ENCODE measurements at places on chromosomes 1 and 21.

DNA sequence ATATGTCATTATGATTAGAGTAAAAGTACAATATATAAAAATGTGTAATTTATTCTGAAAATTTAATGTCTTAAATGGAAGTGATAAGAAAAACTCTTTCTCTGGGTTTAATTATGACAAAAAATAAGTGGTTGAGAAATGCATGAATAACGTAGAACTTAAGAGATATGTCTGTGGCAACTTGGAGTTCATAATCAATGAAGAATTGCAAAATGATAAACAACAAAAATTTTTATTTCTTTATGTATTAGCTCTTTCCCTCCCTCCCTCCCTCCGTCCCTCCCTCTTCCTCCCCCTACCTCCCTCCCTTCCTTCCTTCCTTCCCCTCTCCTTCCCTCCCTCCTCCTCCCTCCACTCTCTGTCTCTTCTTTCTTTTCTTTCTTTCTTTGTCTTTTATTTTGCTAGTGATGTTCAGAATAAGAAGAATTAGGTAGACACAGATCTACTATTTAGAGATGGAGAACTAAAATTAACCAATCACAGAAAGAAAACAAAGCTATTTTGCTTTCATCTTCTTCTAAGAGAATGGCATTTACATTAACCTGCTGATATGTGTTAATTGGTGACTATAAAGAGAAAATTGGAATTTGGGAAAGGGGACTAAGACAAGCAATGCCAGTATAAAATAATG lies 96.3 kb upstream of the PDC start:
- no peak overlapping the region for H3K4me3 ChIP-seq
- H3K4me1 ChIP-seq, result no peaks in the 10 kb centered on the region
- no peak overlapping the region for H3K27ac ChIP-seq
- no peaks in the 10 kb centered on the region for H3K36me3 ChIP-seq
- H3K27me3 ChIP-seq, result no peaks in the 10 kb centered on the region

DNA sequence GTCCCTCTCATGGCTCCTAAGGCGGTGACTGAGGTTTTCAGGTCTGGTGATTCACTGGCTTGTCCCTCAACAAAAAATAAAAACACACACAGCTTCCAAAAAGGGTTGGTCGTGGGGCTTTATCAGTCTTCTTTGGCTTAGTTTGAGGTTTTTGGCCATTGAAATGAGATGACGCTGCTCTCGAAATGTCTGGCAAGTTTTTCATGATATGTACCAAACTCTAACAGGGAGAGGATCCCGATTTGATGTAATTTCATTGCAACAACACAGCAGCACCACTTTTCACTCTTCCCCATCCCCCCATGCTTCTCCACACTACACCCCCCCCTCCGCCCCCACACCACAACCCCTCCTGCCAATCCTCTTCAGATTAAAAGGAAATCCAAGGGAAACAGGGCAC lies 187.1 kb upstream of the NFIA start:
- peaks cover 53% of the 10 kb centered on the region for H3K4me1 ChIP-seq
- DNase-seq, result no peak
- H3K4me3 ChIP-seq, result no peak overlapping the region
- no peaks in the 10 kb centered on the region for H3K36me3 ChIP-seq
- H3K27ac ChIP-seq, result peak overlapping the region; percentile 27
- peaks cover 4% of the 10 kb centered on the region for H3K27me3 ChIP-seq

- peaks cover 4% of the 10 kb centered on the region for H3K36me3 ChIP-seq
- H3K27me3 ChIP-seq, result peaks cover 37% of the 10 kb centered on the region
- H3K4me1 ChIP-seq, result peaks cover 72% of the 10 kb centered on the region
- peak overlapping the region; percentile 86 for H3K4me3 ChIP-seq
- DNase-seq, result no peak
Observed at GRCh38 chr1:182615468-182616129, 11.4 kb upstream of the RGS16 start.

GRCh38 chr21:39050841-39051587 lies 132.2 kb downstream of the PSMG1 start:
- peak overlapping the region; percentile 17 for H3K27ac ChIP-seq
- no peaks in the 10 kb centered on the region for H3K27me3 ChIP-seq
- H3K4me1 ChIP-seq, result peaks cover 14% of the 10 kb centered on the region
- H3K36me3 ChIP-seq, result no peaks in the 10 kb centered on the region

GRCh38 chr1:202076050-202076511 lies 46.6 kb upstream of the GPR37L1 start:
- DNase-seq, result no peak
- no peak overlapping the region for H3K4me3 ChIP-seq
- no peaks in the 10 kb centered on the region for H3K27me3 ChIP-seq
- H3K36me3 ChIP-seq, result no peaks in the 10 kb centered on the region
- H3K4me1 ChIP-seq, result peaks cover 19% of the 10 kb centered on the region

GRCh38 chr1:7402548-7402850 lies 368.6 kb upstream of the VAMP3 start:
- no peaks in the 10 kb centered on the region for H3K27me3 ChIP-seq
- no peak overlapping the region for H3K27ac ChIP-seq
- H3K4me1 ChIP-seq, result no peaks in the 10 kb centered on the region
- H3K36me3 ChIP-seq, result no peaks in the 10 kb centered on the region

DNA sequence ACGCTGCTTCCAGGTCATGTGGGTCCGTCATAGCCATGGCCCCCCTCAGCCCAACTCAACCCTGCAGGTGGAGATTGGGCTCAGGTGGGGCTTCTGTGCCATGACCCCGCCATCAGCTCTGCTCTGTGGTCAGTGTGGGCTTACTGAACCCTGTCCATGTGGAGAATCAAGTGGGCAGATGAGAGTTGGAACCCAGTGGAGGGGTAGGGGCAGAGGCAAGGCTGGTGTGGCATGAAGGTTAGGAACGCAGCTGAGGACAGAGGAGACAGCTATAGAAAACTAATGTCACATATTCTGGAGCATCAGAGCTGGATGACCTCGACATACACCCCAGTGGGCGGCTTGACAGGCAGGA lies 355.9 kb downstream of the PTPRU start:
- no peak for DNase-seq
- H3K4me1 ChIP-seq, result no peaks in the 10 kb centered on the region
- no peak overlapping the region for H3K4me3 ChIP-seq
- peaks cover 12% of the 10 kb centered on the region for H3K27me3 ChIP-seq
- no peak overlapping the region for H3K27ac ChIP-seq

GRCh38 chr1:63198871-63199394 lies 123.4 kb upstream of the FOXD3 start:
- peak overlapping the region; percentile 45 for H3K4me3 ChIP-seq
- peak overlapping the region; percentile 27 for H3K27ac ChIP-seq
- DNase-seq, result no peak

DNA sequence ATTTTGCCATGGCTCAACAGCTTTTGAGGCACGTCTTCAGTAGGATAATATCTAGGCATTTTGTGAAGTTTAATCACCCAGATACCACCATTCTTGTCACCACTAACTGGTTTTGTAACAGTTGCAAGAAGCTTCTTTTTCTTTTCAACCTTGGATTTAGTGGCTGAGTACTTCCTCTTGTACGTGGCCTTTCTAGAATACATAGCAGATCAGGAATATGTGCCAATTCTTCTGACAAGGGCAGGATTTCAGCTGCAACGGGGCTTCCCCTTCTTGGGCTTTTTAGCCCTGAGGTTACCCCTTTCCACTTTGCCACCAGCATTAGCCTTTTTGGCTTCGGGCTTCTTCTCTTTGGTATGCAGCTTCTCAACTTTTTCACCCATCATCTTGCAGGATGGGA lies 79.3 kb upstream of the WARS2 start:
- peaks cover 2% of the 10 kb centered on the region for H3K36me3 ChIP-seq
- H3K4me1 ChIP-seq, result peaks cover 4% of the 10 kb centered on the region
- no peak overlapping the region for H3K4me3 ChIP-seq
- no peak for DNase-seq
- no peak overlapping the region for H3K27ac ChIP-seq

GRCh38 chr21:27622631-27623030 lies 655.7 kb upstream of the ADAMTS5 start:
- no peaks in the 10 kb centered on the region for H3K36me3 ChIP-seq
- H3K4me3 ChIP-seq, result no peak overlapping the region
- H3K27ac ChIP-seq, result no peak overlapping the region
- DNase-seq, result no peak
- H3K4me1 ChIP-seq, result no peaks in the 10 kb centered on the region

GRCh38 chr1:177809819-177810218 lies 160.0 kb downstream of the SEC16B start:
- peaks cover 7% of the 10 kb centered on the region for H3K4me1 ChIP-seq
- no peaks in the 10 kb centered on the region for H3K27me3 ChIP-seq
- no peak for DNase-seq
- H3K4me3 ChIP-seq, result no peak overlapping the region
- H3K36me3 ChIP-seq, result peaks cover 5% of the 10 kb centered on the region
- no peak overlapping the region for H3K27ac ChIP-seq

- no peak overlapping the region for H3K4me3 ChIP-seq
- no peaks in the 10 kb centered on the region for H3K27me3 ChIP-seq
- no peaks in the 10 kb centered on the region for H3K36me3 ChIP-seq
- DNase-seq, result no peak
- no peak overlapping the region for H3K27ac ChIP-seq
Observed at GRCh38 chr1:28830814-28831213, 18.8 kb downstream of the OPRD1 start.

- H3K4me3 ChIP-seq, result no peak overlapping the region
- peaks cover 28% of the 10 kb centered on the region for H3K27me3 ChIP-seq
- H3K27ac ChIP-seq, result no peak overlapping the region
- no peaks in the 10 kb centered on the region for H3K4me1 ChIP-seq
Observed at GRCh38 chr1:162446946-162447345, 35.0 kb upstream of the SH2D1B start.

DNA sequence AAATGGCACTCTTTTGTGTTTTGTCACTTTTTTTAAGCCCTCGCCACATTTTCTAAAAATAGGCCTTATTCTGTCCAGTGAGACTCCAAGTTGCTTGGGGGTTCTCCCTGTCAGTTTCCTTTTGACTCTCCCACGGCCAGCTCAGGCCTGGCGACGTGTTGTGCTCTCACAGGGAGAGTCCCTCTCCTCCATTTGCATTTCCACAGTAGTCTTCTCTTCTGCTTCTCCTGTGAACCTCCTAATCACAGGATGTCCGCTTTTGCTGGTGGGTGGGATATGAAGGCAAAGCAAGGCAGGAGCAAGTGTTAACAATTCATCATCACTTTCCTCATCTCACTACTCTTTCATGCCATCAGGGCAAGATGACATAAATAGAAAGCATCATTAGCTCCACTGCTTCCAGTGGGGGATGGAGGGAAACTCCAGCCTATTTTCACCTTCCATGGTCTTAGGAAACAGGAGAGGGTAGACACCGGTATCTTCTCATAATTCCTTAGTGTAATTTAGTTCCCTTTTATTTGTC lies 99.8 kb downstream of the INTS7 start:
- no peaks in the 10 kb centered on the region for H3K27me3 ChIP-seq
- peaks cover 6% of the 10 kb centered on the region for H3K4me1 ChIP-seq
- no peak for DNase-seq
- H3K4me3 ChIP-seq, result no peak overlapping the region
- no peaks in the 10 kb centered on the region for H3K36me3 ChIP-seq

DNA sequence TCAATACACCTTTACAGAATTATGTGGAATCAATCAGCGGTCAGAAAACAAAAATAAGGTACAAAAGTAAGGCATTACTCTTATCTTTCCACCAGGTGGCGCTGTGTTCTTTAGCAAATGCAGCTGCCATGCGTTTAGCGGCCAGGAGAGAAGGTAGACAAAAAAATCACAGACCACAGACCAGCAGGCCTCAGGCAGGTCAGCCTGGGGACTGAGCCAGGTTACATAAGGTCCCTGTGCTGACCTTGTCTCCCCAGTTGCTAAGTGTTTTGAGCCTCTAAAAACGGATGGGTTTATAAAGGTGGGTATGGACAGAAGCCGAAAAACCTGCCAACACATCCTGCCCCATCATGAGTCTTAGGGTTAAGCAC lies 2.8 kb downstream of the RGS16 start:
- H3K36me3 ChIP-seq, result no peaks in the 10 kb centered on the region
- H3K4me3 ChIP-seq, result no peak overlapping the region
- peaks cover 12% of the 10 kb centered on the region for H3K4me1 ChIP-seq
- H3K27ac ChIP-seq, result no peak overlapping the region
- peak; percentile 74 for DNase-seq
- H3K27me3 ChIP-seq, result no peaks in the 10 kb centered on the region

DNA sequence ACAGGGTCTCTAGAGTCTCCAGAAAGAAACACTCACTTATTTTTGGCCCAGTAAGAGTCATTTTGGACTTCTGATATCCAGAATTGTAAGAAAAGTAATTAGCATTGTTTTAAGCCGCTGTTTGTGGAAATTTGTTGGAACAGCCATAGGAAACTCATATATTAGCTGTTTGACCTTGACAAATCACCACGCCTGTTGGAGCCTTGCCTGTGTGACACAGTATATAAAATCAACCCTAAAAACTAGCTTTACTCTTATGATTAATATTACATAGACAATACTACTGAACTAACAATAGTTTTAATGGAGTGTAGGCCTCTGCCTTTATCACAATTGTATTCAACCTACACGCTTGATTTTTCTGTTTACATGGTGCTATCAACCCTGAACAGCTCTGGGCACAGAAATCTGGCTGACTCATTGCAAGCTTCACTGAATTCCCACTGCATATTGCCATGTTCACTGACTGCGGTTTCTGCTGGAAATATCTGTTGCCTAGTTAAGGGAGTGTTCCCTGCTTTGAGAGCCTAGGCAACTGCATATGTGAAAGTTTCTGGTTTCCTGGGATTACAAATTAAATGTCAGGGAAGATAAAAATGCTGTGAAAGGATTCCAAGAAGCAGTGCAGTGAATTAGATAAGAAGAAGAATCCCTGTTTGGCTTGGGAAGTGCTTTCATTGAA lies 419.5 kb upstream of the DEPDC1 start:
- H3K4me1 ChIP-seq, result no peaks in the 10 kb centered on the region
- H3K36me3 ChIP-seq, result no peaks in the 10 kb centered on the region
- H3K27ac ChIP-seq, result no peak overlapping the region
- no peaks in the 10 kb centered on the region for H3K27me3 ChIP-seq
- DNase-seq, result no peak
- H3K4me3 ChIP-seq, result no peak overlapping the region

- H3K4me1 ChIP-seq, result peaks cover 69% of the 10 kb centered on the region
- no peak for DNase-seq
- H3K27me3 ChIP-seq, result peaks cover 5% of the 10 kb centered on the region
- H3K36me3 ChIP-seq, result no peaks in the 10 kb centered on the region
- peak overlapping the region; percentile 89 for H3K4me3 ChIP-seq
Observed at GRCh38 chr1:8025061-8025670, 943 bp downstream of the ERRFI1 start.

DNA sequence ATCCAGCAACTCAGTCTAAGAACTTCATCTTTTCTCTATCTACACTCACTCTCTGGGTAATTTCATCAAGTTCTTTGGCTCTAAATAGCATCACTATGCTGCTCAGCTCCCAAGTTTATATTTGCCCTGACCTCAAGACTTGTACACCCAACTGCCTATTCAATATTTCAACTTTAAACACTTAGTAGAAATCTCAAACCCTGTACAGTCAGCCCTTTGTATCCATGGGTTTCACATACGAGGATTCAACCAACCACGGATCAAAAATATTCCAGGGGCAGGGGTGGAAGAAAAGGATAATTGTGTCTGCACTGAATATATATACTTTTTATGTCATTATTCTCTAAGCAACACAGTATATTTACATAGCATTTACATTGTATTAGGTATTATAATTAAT lies 13.9 kb downstream of the ASH1L start:
- no peak overlapping the region for H3K27ac ChIP-seq
- H3K36me3 ChIP-seq, result peaks cover 4% of the 10 kb centered on the region
- no peak overlapping the region for H3K4me3 ChIP-seq
- H3K27me3 ChIP-seq, result no peaks in the 10 kb centered on the region
- DNase-seq, result no peak

GRCh38 chr21:36509973-36510664 lies 30.2 kb upstream of the CLDN14 start:
- H3K4me3 ChIP-seq, result no peak overlapping the region
- no peaks in the 10 kb centered on the region for H3K36me3 ChIP-seq
- no peak overlapping the region for H3K27ac ChIP-seq
- no peaks in the 10 kb centered on the region for H3K4me1 ChIP-seq
- H3K27me3 ChIP-seq, result peaks cover 7% of the 10 kb centered on the region

GRCh38 chr1:30675761-30676160 lies 47.6 kb downstream of the MATN1 start:
- H3K4me3 ChIP-seq, result no peak overlapping the region
- H3K36me3 ChIP-seq, result peaks cover 5% of the 10 kb centered on the region
- no peak overlapping the region for H3K27ac ChIP-seq
- H3K27me3 ChIP-seq, result peaks cover 20% of the 10 kb centered on the region
